ENCODE measurements at places on chromosomes 16 and 17.

GRCh38 chr16:5349670-5350517, 252.3 kb upstream of the EEF2KMT start:
- no peak for DNase-seq

DNA sequence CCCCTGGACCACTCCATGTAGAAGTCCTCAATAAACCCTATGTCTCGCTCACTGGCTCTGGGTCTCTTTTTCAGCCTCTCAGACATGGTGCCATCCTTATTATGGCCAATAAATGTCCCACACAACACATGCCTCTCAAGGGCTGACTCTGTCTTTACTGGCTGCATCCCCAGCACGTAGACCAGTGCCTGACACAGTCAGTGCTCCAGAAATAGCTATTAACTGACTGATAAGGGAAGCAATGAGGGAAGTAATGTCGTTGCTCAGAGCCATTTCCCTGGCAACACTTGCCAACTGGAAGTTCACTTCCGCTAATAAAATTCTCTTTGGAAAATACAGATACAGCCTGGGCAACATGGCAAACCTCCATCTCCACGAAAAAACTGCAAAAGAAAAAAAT, 19.1 kb upstream of the APOH start:
- DNase-seq: no peak

DNA sequence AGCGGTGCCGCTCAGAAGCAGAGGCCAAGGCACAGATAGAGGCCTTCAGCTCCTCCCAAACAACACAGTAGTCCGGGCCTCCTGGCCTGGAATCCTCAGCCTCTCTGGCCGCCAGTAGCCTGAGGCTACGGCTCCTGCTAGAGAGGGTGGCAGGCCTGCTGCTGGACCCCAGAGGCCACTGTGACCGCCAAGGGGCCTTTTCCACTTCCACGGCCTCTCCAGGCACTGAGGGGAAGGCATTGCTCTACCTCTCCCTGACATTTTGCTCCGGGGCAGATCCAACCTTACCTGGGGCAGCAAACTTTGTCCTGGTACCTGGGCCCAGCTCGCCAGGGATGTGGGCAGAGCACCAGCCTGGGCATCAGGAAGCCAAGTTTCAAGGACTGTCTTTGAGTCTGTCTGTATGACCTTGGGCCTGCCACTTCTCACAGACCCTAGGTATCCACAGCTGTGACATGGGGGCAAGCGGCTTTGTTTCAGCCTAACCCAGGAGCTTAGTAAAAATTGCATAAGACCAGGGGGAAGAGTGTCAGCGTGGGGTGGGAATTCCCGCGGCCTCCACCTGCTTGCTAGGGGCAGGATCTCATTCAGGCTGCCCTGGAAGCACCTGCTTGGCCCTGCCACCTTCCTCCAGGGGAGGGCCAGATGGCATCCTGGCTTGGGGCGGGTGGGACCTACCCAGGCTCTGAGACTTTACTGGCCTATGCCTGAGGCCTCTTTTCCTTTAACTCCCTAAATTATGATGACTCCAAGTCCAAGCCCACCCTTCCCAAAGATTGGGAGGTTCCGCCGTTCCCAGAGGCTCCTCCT, 33.2 kb downstream of the ADGRG5 start:
- no peak for DNase-seq

- no peak for DNase-seq
Measured at GRCh38 chr17:43713494-43714162, 45.0 kb downstream of the SOST start.

- no peak for DNase-seq
Measured at GRCh38 chr17:73126716-73127473, 34.4 kb upstream of the SLC39A11 start.

DNA sequence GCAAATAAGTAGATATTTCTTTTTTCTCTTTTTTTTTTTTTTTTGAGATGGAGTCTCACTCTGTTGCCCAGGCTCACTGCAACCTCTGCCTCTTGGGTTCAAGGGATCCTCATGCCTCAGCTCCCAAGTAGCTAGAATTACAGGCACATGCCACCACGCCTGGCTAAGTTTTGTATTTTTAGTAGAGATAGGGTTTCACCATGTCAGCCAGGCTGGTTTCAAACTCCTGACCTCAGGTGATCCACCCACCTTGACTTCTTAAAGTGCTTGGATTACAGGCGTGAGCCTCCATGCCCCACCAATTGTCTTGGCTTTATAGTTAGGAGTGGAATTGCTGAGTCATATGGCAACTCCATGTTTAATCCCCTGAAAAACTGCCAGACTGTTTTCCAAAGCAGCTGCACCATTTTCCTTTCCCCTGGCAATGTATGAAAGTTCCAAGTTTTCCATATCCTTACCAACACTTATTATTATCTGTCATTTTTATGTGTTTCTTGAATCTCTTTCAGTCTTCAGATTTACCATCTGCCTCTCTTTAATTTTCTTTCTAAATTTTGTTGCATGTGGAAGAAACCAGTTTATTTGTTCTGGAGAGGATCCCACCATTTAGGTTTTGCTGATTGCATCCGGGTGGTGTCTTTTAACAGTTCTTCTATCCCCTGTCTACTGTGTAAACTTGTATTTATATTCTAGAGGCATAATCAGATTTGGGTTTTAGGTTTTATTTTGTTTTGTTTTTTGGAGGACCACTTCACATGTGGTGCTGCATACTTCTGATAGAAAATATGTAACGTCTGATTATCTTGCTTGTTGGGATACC, 9.9 kb upstream of the CES3 start:
- DNase-seq: no peak

DNA sequence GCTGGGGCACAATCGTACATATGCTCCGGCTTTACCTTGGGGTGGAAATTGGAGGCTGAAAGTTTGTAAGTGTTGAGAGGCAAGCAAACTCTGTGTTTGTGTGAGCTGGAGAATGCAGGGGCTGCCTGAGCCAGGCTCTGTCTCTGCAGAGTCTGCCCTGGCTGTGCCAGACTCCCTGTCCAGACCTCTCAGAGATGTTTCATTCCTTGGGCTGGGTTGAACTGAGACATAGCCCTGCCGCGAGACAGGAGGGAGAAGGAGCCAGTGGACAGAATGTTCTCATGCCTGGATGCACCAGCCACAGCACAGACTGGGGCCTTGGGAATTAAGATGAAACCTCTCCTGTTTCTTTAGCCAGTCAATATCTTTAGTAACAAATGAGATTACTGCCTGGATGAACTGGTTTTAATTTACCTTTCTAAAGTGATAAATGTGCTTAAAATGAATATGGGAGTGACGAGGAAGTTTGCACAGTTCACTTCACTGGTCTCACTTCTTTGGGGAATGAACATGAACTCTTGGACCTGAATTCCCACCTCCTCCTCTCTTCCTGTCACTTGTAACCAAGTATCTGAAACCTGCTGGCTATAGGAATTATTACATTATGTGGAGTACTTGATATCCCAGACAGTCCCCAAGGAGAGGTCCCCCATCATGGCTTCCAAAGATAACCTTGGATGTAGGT, 40.1 kb downstream of the YPEL2 start:
- no peak for DNase-seq

- DNase-seq: peak; percentile 83
Measured at GRCh38 chr17:46193151-46193625, at the start of gene KANSL1. Gene KANSL1, minus strand, starts transcription at chr17:46193429. Its CDS starts 21,286 bp downstream, at chr17:46172143.

GRCh38 chr16:11007714-11008280, 63.4 kb downstream of the CLEC16A start:
- DNase-seq: no peak

DNA sequence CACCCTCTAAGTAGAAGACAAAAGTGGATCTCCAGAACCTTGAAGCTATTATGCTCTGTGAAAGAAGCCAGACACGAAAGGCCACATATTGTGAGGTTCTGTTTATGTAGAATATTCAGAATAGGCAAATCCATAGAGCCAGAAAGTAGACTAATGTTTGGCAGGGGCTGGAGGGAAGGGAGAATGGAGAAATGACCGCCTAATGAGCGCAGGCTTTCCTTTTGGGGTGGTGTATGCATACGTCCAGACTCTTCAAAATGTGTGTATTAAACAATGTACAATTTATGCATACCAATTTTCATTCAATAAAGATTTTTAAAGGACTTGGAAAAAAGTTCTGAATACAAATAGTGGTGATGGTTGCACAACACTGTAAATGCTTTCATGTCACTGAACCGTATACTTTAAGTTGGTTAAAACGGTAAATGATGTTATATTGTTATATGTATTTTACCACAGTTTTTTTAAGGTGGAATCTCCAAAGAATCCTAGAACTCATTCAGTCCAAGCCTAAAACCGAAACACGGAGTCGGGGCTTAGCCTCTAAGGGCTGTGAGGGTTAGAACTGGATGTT, 397.4 kb downstream of the SOX9 start:
- DNase-seq: no peak

DNA sequence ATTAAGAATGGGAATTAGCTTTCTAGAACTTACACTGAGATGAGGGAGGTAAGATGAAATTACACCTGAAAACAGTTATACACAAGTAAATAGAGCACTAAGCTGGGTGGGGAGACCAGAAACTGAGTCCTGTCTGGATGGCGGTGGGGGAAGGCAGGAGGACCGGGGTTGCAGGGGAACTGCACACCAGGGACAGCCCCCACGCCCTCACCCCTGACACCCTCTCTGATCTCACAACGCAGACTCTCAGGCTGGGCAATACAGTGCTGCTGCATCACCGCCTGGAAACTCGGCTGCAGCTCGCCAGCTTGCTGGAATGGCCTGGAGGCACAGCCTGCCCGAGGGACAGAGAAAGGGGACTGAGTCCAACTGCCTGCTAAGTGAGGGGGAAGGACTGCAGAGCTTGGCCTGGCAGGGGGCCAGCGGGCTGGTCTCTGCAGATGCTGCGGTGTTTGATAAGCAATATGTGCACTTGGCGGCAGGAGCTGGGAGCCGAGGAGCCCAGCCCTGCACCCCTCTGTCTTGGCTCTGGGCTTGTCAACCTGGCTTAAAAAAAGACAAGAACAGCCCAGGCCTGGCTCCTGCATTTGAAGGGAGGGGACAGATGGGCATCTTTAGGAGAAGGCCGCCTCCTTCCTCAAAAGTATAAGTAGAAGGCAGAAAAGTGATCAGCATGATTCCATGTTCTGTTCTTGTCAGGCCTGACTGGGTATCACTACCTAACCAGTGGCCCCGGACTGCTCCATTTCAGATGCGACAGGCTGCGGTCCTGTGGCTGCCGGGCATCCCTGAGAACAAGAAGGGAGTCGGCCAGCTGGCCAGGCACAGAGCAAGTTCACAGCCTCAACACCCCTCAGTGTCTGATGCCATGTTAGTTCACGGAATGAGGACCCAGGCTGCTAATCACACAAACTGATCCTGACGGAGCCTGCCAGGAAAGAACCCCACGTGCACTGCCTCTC, 30.2 kb downstream of the SPHK1 start:
- no peak for DNase-seq

GRCh38 chr16:50756473-50756872, 14.6 kb downstream of the CYLD start:
- DNase-seq: no peak

- DNase-seq: no peak
Measured at GRCh38 chr17:48544349-48545021, 424 bp downstream of the HOXB2 start.

DNA sequence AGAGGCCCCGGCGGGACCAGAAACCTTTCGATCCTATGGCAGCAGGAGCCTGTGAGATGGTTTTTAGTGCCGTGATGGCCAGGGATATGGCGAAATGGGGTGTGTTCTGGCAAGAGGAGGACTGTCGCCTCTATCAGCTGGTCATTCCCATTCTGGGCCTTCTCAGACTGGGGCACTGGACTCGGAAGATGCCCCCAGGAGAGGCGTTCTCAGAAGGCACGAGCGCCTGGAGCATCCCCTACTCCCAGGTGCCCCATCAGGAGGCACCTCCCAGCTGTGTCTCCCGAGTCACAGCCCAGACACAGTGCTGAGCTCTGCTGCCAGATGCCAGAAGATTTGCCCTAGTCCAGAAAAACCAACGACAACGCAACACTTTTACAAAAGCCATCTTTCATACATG, 54.6 kb upstream of the ENDOV start:
- no peak for DNase-seq

GRCh38 chr16:81729451-81729850, 49.6 kb upstream of the PLCG2 start:
- no peak for DNase-seq

- no peak for DNase-seq
Measured at GRCh38 chr17:35519439-35519838, 18.0 kb downstream of the SLFN12L start.

DNA sequence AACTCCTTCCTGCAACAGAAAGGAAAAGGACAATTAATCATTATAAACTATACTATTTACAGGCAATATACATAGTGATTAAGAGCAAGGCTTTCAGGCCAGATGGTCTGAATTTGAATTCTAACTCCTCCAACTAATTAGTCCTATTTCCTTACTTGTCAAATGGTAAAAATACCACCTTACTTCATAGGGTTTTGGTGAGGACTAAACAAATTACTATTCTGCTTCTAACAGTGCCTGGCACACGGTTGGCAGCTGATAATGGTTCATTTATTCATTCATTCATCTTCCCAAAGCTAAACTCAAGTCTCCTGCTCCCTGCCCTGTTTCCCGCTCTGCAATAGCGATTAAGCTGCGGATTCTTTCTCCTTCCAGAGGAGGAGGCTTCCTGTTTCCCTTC, 39.8 kb downstream of the DCUN1D3 start:
- DNase-seq: no peak

DNA sequence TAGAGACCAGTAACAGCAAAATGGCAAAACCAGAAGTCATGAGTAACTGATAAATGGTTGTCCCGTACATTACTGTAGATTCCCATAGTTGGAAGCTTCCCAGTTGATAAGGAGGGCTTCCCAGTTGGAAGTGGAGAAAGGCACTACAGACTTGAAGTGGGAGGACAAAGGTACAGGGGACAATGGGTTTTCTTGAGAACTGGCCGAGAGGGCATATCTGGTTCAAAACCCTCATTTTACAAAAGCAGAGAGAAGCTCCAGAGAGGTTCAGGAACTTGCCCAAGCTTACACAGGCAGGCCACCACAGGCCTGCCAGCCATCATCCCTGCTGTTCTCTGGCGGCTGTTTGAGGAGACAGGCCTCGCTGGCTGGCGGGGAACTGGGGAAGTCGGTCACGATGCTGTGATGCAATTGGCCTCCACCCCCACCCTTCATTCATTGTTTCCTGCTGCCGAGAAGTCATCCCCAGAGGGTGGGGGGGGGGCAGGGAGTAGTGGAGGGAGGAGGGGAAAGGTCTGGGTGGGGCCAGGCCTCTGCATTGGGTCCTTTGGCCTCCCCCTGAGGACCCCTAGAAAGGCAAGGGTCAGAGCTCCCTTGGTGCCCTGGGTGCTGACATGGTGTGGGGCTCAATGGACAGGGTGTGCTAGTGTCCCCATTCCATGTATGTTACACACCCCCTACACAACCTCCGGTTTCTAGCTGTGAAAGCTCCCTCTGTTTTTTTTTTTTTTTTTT, 3.0 kb downstream of the UBALD2 start:
- no peak for DNase-seq

GRCh38 chr17:80573701-80574100, 29.1 kb downstream of the RPTOR start:
- no peak for DNase-seq
